ENCODE measurements at places on chromosomes 6 and 20.

GRCh38 chr20:32155017-32155981 lies 45.8 kb downstream of the TM9SF4 start:
- no peak for DNase-seq

- no peak for DNase-seq
Measured at GRCh38 chr6:5778317-5778857, 228.3 kb downstream of the NRN1 start.

DNA sequence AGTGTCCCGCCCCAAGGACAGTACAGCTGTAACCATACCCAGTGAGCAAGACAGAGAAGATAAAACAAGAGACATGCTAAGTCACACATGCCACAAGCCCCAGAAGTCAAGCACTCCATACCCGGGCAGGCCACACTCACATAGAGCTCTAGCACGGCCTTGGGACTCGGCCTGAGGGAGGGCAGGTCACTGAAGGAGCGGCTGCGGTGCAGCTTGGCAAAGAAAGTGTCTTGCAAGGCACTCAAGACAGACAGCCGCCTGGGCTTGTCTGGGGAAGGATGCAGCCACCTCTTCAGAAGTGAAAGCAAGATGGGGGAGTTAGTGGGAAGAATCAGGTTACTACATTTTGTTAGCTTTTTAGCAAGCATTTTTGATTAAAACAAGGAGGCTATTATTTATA lies 48.7 kb upstream of the ARMH2 start:
- DNase-seq = no peak

- DNase-seq = no peak
Measured at GRCh38 chr6:20444786-20445271, 43.1 kb downstream of the E2F3 start.

DNA sequence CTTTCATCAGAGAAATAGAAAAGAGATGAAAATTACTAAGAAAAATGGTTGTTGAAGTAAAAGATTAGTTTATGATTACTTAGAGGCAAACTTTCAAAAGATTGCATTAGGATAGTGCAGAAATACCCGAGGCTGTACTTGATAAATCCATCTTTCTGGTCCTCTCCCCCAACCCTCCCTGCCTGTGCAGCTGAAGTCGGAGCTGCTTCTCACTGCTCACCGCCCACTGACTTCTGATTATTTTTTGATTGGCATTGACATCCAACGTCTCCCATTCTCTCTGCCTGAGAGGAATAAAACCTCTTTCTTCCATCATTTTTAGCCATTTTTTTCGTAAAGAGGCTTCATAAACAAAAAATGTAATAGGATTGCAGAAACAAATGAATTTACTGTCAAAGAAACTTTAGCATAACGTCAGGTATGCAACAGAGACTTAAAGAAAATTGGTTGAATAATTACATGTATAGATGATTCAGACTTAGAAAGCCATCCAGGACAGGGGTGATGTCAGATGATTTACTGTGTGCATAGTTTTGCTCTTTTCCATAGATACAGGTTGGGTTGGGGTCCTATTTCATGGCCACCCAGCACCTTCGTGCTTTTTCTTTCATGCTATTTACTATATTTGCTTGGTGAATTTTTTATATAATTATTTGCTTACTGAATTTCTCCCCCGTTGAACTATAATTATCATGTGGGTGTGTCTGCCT lies 53.6 kb upstream of the EDN3 start:
- DNase-seq = no peak
